ENCODE measurements at places on chromosomes 13 and 19. TPM values are rescaled to one million over a fixed set of nuclear protein-coding genes. Genes with fewer than 3 reads are reported as not detected.
A peak's percentile ranks its signal among the peaks of the same experiment; 100 is the strongest.

RNASEH2A gene
- 12.9 TPM for total RNA-seq

GPC6 gene
- total RNA-seq, result not detected

POSTN gene
- total RNA-seq, result not detected

LSR gene
- total RNA-seq, result 59.9 TPM

ZNF541 gene
- 0.85 TPM for total RNA-seq

ZNF726 gene
- 6.5 TPM for total RNA-seq

CBY2 gene
- not detected for total RNA-seq

SIGLECL1 gene
- not detected for total RNA-seq

PPP6R1 gene
- 167 TPM for total RNA-seq

ZNF578 gene
- total RNA-seq, result 5.5 TPM

SCEL gene
- total RNA-seq, result not detected

SHISA7 gene
- total RNA-seq, result not detected

ADPRHL1 gene
- total RNA-seq, result 1.2 TPM

ZNF415 gene
- 5.1 TPM for total RNA-seq

CCDC70 gene
- total RNA-seq, result not detected

GRCh38 chr19:48558018-48558684 is 6.2 kb downstream of the SULT2B1 start:
- H3K4me1 ChIP-seq, result peaks cover 6% of the 10 kb centered on the region
- H3K4me3 ChIP-seq, result no peak overlapping the region
- peaks cover 8% of the 10 kb centered on the region for H3K27me3 ChIP-seq

GRCh38 chr13:27704681-27705080 is 83.0 kb downstream of the POLR1D start:
- H3K4me1 ChIP-seq, result no peaks in the 10 kb centered on the region
- no peak overlapping the region for H3K4me3 ChIP-seq
- H3K27ac ChIP-seq, result no peak overlapping the region
- no peak for DNase-seq
- H3K36me3 ChIP-seq, result peaks cover 40% of the 10 kb centered on the region

DNA sequence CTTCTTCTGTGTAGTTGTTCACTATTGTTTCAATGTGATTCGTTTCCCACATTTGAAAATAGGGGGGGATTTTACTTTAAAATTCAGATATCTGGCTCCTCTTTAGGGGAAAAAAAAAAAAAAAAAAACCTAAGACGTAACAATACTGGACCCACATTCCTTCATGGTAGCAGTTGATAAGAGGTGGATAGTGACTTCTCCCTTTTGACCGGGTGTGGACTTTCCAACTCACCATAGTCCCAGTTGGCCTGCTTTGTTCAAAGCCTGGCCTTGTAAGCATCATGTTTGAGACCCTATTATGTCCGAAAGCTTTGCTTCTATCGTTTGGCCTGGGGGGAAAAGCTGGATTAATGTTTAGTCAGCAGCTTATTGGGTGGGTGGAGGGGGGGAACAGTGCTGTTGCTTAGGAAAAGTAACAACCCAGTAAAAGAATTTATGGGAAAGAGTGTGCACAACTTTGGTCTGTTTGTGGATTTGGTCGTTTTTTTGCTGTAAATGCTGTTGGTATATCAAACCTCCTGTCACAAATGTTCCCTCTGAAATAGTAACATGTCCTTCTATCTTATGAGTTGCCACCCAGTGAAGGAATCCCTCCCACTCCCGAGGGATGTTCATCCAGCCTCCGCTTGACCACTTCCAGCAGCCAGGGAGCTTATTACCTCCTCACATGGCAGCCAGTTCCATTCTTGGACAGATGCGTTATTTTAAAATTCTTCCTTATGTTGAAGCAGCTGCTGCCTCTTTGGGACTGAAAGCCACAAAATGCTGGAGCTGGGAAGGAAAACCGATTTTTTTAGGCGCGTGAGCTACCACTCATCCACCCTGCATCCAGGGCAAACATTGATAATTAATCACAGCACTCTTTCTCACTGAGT is 10.4 kb downstream of the SAMD4B start:
- DNase-seq, result no peak
- H3K36me3 ChIP-seq, result peaks cover 80% of the 10 kb centered on the region
- H3K4me1 ChIP-seq, result peaks cover 22% of the 10 kb centered on the region
- no peak overlapping the region for H3K27ac ChIP-seq

GRCh38 chr13:21894091-21894490 is 223.2 kb downstream of the FGF9 start:
- no peak overlapping the region for H3K4me3 ChIP-seq
- H3K4me1 ChIP-seq, result no peaks in the 10 kb centered on the region
- no peak for DNase-seq
- peaks cover 4% of the 10 kb centered on the region for H3K27me3 ChIP-seq
- no peaks in the 10 kb centered on the region for H3K36me3 ChIP-seq
- H3K27ac ChIP-seq, result peak overlapping the region; percentile 20

GRCh38 chr13:44068169-44068568 is 188.5 kb downstream of the LACC1 start:
- no peaks in the 10 kb centered on the region for H3K4me1 ChIP-seq
- peaks cover 3% of the 10 kb centered on the region for H3K36me3 ChIP-seq
- H3K27me3 ChIP-seq, result peaks cover 4% of the 10 kb centered on the region
- no peak overlapping the region for H3K27ac ChIP-seq

DNA sequence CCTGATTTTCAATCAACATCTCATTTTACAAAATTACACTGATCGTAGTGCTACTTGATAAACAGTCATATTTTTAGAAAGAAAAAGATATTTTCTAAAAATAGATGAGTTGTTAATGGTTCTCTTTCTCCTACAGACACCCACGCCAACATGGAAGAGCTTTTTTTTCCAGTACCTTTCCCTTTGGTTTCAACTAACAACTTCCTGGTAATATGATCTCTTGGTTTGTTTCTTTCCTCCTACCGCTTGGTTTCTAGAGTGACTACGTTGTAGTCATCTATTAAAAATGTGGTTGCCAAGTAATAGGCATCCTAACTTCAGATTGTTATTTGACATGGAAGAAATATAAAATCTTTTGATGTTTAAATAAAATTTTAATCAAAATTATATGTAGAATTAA is 189.0 kb downstream of the LACC1 start:
- H3K4me1 ChIP-seq, result no peaks in the 10 kb centered on the region
- DNase-seq, result no peak
- peaks cover 4% of the 10 kb centered on the region for H3K27me3 ChIP-seq
- no peaks in the 10 kb centered on the region for H3K36me3 ChIP-seq
- no peak overlapping the region for H3K27ac ChIP-seq

DNA sequence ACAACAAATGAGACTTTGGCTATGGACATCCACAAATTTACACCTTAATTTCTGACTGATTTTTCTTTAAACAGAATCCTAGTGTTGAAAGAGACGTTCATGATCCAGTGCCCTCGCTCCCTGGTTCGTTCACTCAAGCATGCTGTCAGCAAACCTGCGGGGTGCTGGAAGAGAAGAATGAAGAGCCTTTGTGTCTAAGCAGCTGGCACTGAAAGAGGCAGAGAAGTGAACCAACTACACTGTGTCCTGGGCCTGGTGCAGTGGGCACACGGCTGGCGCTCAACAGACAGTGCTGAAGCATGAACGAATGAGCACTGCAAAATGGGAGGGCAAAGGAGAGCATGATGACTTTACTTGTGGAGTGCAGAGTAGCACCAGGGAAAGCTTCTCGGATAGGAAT is 46.8 kb downstream of the MIPEP start:
- peaks cover 10% of the 10 kb centered on the region for H3K4me1 ChIP-seq
- H3K4me3 ChIP-seq, result no peak overlapping the region
- no peaks in the 10 kb centered on the region for H3K27me3 ChIP-seq
- no peak for DNase-seq
- peaks cover 65% of the 10 kb centered on the region for H3K36me3 ChIP-seq

- peaks cover 3% of the 10 kb centered on the region for H3K36me3 ChIP-seq
- peaks cover 36% of the 10 kb centered on the region for H3K4me1 ChIP-seq
- peak overlapping the region; percentile 96 for H3K27ac ChIP-seq
- DNase-seq, result peak; percentile 28
- peak overlapping the region; percentile 78 for H3K4me3 ChIP-seq
- no peaks in the 10 kb centered on the region for H3K27me3 ChIP-seq
These were observed 690 bp upstream of the B3GNT8 start for GRCh38 chr19:41427647-41428480.

DNA sequence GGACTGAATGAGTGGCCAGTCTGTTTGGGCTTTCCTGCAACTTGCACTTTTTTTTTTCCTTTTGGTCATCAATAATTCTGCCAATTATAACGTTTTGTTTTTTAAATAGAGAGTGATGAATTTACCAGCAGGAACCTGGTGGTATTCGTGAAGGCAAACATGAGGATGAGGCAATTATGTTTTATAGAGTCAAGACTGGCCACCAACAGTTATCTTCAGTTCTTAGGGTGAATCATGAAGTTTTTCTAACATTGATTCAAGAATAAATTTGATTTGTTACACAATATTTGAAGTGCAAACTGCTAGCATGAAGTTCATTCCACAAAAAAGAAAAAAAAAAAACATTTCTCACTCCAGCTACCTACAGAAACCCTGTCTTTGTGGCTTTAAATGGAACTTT is 244.5 kb downstream of the SPRY2 start:
- H3K27ac ChIP-seq, result no peak overlapping the region
- DNase-seq, result no peak
- no peaks in the 10 kb centered on the region for H3K36me3 ChIP-seq
- no peaks in the 10 kb centered on the region for H3K4me1 ChIP-seq
- H3K4me3 ChIP-seq, result no peak overlapping the region

DNA sequence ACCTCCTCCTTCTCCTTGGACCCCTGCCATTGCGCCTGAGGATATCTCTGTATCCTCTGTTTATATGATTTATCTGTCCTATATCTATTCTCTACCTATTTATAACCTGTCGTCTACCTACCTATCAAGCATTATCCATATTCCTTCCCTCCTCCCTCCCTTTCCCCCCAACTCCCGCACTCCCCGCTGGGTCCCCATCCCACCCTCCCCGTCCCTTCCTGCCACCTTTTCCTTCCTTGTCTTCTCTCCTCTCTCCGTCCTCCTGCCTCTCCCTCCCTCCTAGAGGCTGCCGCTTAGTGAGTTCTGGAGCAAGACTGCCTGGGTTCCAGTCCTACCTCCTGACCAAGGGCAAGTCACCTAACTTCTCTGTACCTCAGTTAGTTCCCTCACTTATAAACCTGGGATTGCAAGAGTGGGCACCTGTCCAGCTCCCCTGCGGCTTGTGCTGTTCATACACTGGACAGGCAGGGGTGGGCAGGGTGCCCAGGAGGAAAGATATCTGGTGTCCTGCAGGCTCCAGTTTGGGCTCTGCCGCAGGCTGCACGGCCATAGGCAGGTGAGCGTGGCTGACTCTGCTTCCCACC is 16.1 kb downstream of the TTYH1 start:
- DNase-seq, result no peak
- H3K4me3 ChIP-seq, result no peak overlapping the region
- no peak overlapping the region for H3K27ac ChIP-seq
- no peaks in the 10 kb centered on the region for H3K36me3 ChIP-seq
- H3K4me1 ChIP-seq, result peaks cover 41% of the 10 kb centered on the region

- H3K27me3 ChIP-seq, result peaks cover 2% of the 10 kb centered on the region
- H3K27ac ChIP-seq, result no peak overlapping the region
- no peaks in the 10 kb centered on the region for H3K4me1 ChIP-seq
- no peaks in the 10 kb centered on the region for H3K36me3 ChIP-seq
These were observed 489.6 kb upstream of the KLF12 start for GRCh38 chr13:74623761-74624160.

GRCh38 chr19:589693-590395 is at the start of gene HCN2:
Gene HCN2 (plus strand): TSS chr19:589881. CDS start chr19:589946, 65 bp downstream.
- DNase-seq, result no peak
- peak within 1 kb of the TSS; percentile 59 for H3K4me3 ChIP-seq
- no peaks in the 10 kb centered on the region for H3K36me3 ChIP-seq

- H3K27me3 ChIP-seq, result peaks cover 1% of the 10 kb centered on the region
- H3K4me1 ChIP-seq, result no peaks in the 10 kb centered on the region
- no peak overlapping the region for H3K4me3 ChIP-seq
- DNase-seq, result no peak
- H3K36me3 ChIP-seq, result no peaks in the 10 kb centered on the region
- no peak overlapping the region for H3K27ac ChIP-seq
These were observed 565.8 kb downstream of the IRS2 start for GRCh38 chr13:109220631-109221030.

GRCh38 chr13:77040835-77041234 is 13.9 kb upstream of the FBXL3 start:
- no peak overlapping the region for H3K4me3 ChIP-seq
- no peaks in the 10 kb centered on the region for H3K36me3 ChIP-seq
- H3K27ac ChIP-seq, result no peak overlapping the region
- no peak for DNase-seq

Measured in naive thymus-derived CD8-positive, alpha-beta T cell (primary cell).